ENCODE measurements at places on chromosomes 16 and 17.

GRCh38 chr16:80197741-80198201, 343.0 kb upstream of the DYNLRB2 start:
- peak; percentile 75 for DNase-seq

DNA sequence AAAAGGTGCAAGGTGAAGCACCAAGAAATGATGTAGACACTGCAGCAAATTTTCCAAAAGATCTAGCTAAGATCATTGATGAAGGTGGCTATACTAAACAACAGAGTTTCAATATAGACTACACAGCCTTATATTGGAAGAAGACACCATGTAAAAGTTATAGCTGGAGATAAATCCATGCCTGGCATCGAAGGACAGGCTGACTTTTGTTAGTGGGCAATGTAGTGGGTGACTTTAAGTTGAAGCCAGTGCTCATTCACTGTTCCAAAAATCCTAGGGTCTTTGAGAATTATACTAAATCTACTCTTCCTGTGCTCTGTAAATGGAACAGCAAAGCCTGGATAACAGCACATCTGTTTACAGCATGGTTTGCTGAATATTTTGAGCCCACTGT, 26.4 kb downstream of the HLF start:
- no peak for DNase-seq

GRCh38 chr16:12659871-12660270, 143.8 kb downstream of the CPPED1 start:
- no peak for DNase-seq

DNA sequence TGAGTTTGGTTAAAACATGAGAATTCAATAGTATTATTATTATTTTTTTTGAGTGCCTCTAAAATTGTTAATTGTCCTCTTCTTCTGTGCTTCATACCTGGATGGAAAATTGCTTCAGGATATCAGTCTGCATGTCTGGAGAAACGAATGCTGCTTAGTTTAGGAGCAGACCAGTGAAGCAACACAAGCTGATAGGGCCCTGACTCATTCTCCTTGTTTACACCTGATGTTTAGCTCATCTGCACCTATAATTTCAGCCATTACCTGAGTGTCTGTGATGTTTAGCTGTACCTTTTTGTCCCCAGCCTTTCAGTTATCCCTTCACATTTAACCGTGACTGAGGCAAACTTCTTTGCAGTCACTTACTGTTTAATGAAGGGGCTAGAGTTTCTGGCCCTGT, 14.8 kb downstream of the SNTB2 start:
- DNase-seq = no peak

DNA sequence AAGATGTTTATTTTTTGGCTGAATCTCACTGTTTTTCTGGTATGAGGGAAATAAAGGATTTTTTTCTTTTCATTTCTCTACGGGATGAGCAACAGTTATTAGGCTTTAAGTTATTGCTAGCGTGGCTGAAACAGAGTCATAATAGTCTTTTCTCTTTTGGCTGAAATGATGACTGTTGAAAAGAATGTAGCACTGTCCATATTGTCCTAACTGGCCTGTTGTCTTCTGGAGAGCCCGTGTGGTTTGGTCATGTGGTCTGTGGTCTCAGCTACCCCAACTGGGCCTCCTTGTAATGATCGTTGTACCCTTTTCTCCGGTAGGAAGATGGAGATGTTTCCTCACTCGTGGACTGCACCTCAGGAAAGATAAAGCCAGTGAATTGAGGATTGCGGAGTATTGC, 36.6 kb downstream of the EPN2 start:
- no peak for DNase-seq

Measured in non-pigmented ciliary epithelial cell (primary cell).